Urinary bladder (tissue), 4 donors: ENCODE measurements at places on chromosomes 7 and 10. TPM values are rescaled to one million over a fixed set of nuclear protein-coding genes. Genes with fewer than 3 reads are reported as not detected.

DNA sequence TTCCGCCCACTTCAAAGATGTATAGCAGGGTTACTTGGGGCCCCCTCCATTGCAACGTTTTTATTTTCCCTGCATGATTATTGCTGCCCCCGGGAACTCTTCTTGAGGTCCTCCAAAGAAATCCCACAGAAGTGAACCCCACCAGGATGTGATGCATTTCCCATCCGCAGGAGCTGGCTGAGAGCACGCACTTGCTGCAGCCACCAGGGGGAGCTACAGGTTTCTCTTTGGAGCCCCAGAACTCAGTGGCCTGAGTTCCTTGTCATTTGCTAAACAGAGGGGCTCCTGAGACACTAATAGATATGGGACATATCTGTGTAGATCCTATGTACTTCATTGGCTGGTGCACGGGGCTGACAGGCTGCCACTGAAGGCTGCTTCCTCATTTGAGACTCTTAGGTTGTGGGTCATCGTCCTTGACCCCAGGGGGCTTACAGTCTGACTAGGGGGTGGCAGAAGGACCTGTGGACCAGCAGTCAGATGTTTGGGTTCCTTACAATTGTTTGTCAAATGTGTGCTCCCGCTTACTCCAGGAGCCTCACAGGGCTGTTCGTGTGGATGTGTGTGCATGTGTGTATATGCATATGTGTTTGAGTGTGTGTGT lies 52.3 kb upstream of the ENO4 start:
- DNase-seq = peak; percentile 26

- no peak for DNase-seq
Measured at GRCh38 chr10:6200734-6201515, 1.8 kb upstream of the PFKFB3 start.

GRCh38 chr7:135427166-135427565 lies 82.7 kb downstream of the CNOT4 start:
- no peak for DNase-seq

DNA sequence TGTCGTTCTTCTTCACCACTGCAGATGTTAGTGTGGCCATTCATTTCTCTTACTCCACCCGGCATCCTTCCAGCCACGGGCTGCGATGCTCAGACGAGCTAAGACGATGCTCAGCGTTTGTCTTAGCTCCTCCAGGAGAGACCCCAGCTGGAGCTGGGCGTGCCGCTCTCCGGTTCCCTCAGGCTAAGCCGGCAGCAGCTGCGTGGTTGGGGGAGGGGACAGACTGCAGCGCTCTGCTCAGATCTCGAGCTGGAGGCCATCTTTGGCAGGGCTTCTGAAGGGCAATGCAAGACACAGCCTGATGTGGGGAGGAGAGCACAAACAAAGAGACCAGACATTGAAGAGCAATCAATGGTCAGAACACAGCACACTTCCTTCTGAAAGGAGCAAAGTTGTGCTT lies 4.8 kb downstream of the INA start:
- DNase-seq = no peak

GRCh38 chr7:88484551-88484950 lies 177.9 kb upstream of the STEAP4 start:
- no peak for DNase-seq

Gene IL6
- 0.32 TPM for total RNA-seq

Gene CPED1
- 78.4 TPM for total RNA-seq
